ENCODE measurements at places on chromosomes 5 and 9. TPM values are rescaled to one million over a fixed set of nuclear protein-coding genes. Genes with fewer than 3 reads are reported as not detected.

- DNase-seq, result no peak
Measured at GRCh38 chr5:128762661-128763306, 202.5 kb upstream of the SLC27A6 start.

ISOC1 gene
- total RNA-seq, result 29.8 TPM

GRCh38 chr5:7756453-7756852 is 94.5 kb downstream of the CFAP90 start:
- no peak for DNase-seq

- DNase-seq, result no peak
Measured at GRCh38 chr5:11121885-11122284, 360.9 kb upstream of the DAP start.

All from NCI-H460 (cell line).